ENCODE measurements at places on chromosomes 6 and 20. TPM values are rescaled to one million over a fixed set of nuclear protein-coding genes. Genes with fewer than 3 reads are reported as not detected.

The CRIP3 gene
- 0.34 TPM for total RNA-seq

The UBE3D gene
- total RNA-seq: 5.8 TPM

The MCHR2 gene
- not detected for total RNA-seq

The SLC17A3 gene
- 0.17 TPM for total RNA-seq

The LY6G6D gene
- not detected for total RNA-seq

The GLP1R gene
- total RNA-seq: not detected

The LTB gene
- 30.5 TPM for total RNA-seq

The TRIM15 gene
- not detected for total RNA-seq

The SLC35F1 gene
- total RNA-seq: not detected

The PLN gene
- not detected for total RNA-seq

The BANF2 gene
- not detected for total RNA-seq

The MYCT1 gene
- 112 TPM for total RNA-seq

The SPTLC3 gene
- 1.4 TPM for total RNA-seq

The C2 gene
- not detected for total RNA-seq

The PKHD1 gene
- 0.17 TPM for total RNA-seq

The SLC13A3 gene
- total RNA-seq: 0.05 TPM

The SOX4 gene
- 73.5 TPM for total RNA-seq

The CD93 gene
- 441 TPM for total RNA-seq

The SLC22A1 gene
- 0.05 TPM for total RNA-seq

The CST2 gene
- total RNA-seq: not detected

The CD83 gene
- 5.3 TPM for total RNA-seq

The TINAG gene
- total RNA-seq: not detected

The GRM4 gene
- not detected for total RNA-seq

The SH3BGRL2 gene
- total RNA-seq: 114 TPM

The HCK gene
- total RNA-seq: not detected

The HAO1 gene
- total RNA-seq: not detected

The GABRR1 gene
- total RNA-seq: not detected

The MEI4 gene
- not detected for total RNA-seq

The QRSL1 gene
- total RNA-seq: 12.6 TPM

The LRRC1 gene
- 68.8 TPM for total RNA-seq

The MCM3 gene
- total RNA-seq: 78.8 TPM

The PRICKLE4 gene
- total RNA-seq: 6.9 TPM

The TENT5A gene
- 1.5 TPM for total RNA-seq

Data from dermis blood vessel endothelial cell (primary cell).